ENCODE measurements at places on chromosomes 13 and 19. TPM values are rescaled to one million over a fixed set of nuclear protein-coding genes. Genes with fewer than 3 reads are reported as not detected.
A peak's percentile ranks its signal among the peaks of the same experiment; 100 is the strongest.

DNA sequence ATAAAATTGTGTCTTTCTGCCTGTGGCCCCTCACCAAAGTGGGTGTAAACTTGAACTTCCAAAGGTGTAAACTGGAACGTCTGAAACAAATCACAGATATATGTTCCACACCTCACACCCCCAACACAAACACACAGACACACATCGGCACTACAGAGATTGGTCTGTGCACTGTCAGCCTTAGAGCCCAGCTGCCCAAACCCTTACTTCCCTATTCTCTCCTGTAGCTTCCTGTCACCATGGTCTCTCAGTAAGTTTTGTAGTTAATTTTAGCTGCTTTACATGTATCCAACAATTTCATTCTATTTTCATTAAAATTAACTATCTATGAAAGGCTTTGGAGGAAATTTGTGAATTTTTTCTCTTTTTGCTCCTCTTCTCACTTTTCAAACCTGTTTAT is 5.4 kb downstream of the TM9SF2 start:
- H3K36me3 ChIP-seq: peaks cover 15% of the 10 kb centered on the region
- H3K27me3 ChIP-seq: no peaks in the 10 kb centered on the region
- H3K4me1 ChIP-seq: peaks cover 65% of the 10 kb centered on the region
- H3K4me3 ChIP-seq: no peak overlapping the region
- no peak overlapping the region for H3K27ac ChIP-seq

IL11 gene
- total RNA-seq: 0.27 TPM

- H3K27me3 ChIP-seq: no peaks in the 10 kb centered on the region
- H3K4me3 ChIP-seq: peak overlapping the region; percentile 59
- peak overlapping the region; percentile 38 for H3K27ac ChIP-seq
- H3K36me3 ChIP-seq: no peaks in the 10 kb centered on the region
Measured at GRCh38 chr19:49889687-49890348, 6.9 kb downstream of the IL4I1 start.

SYCN gene
- not detected for total RNA-seq

GRCh38 chr13:23160638-23161480 is 19.9 kb upstream of the SGCG start:
- no peaks in the 10 kb centered on the region for H3K4me1 ChIP-seq
- H3K27ac ChIP-seq: no peak overlapping the region
- H3K36me3 ChIP-seq: no peaks in the 10 kb centered on the region
- DNase-seq: no peak
- H3K4me3 ChIP-seq: no peak overlapping the region

CASP14 gene
- not detected for total RNA-seq

DNA sequence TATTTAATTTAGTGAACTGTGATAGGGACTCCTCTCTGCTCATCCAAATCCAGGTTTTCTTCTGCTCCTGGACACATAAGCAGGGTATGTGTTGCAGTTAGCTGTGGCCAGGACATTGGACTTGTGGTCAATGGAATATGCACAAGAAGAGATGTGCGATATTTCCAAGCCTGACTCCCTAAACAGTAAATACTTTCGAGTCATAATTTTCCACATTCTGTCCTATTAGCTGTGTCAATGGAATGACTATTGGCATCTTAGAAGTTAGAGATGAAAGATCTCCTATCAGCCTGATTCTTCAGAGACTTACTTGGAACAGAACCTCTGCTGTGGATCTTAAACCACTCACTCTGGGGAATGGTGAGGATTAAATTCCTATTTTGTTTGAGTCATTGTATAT is 771.0 kb downstream of the EFNB2 start:
- no peak for DNase-seq
- H3K4me1 ChIP-seq: no peaks in the 10 kb centered on the region
- no peaks in the 10 kb centered on the region for H3K27me3 ChIP-seq
- H3K27ac ChIP-seq: no peak overlapping the region

GRCh38 chr19:48591021-48591420 is 15.5 kb upstream of the SPACA4 start:
- DNase-seq: no peak
- H3K36me3 ChIP-seq: no peaks in the 10 kb centered on the region
- H3K27me3 ChIP-seq: no peaks in the 10 kb centered on the region
- no peak overlapping the region for H3K4me3 ChIP-seq
- H3K4me1 ChIP-seq: peaks cover 6% of the 10 kb centered on the region

NLRP9 gene
- total RNA-seq: not detected

- no peak overlapping the region for H3K27ac ChIP-seq
- H3K36me3 ChIP-seq: no peaks in the 10 kb centered on the region
- no peaks in the 10 kb centered on the region for H3K27me3 ChIP-seq
- no peak overlapping the region for H3K4me3 ChIP-seq
- peaks cover 29% of the 10 kb centered on the region for H3K4me1 ChIP-seq
Measured at GRCh38 chr19:48726556-48726955, 7.0 kb upstream of the MAMSTR start.

DNA sequence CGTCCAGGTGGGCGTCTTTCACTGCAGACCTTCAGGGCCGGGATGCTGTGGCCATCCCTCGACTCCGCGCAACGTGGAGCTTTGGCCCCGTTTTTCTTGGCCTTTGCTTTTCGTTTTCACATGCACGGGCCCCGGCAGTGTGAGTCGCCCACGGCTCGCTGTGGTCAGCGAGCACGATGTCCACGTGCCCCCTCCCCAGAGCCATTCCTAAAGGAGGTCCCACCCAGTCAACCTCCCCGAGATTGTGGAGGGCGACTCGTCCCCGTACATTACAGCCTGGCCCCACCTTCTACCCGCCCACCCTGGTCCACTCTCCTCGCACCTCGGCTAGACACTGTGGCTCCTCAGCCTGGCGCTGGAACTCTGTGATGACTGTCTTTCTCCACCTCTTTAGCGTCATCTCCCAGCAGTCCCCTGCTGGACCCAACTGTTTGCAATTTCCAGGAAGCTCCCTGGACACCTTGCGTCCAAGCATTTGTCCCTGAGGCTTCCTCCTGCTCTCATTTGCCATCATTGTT is 405 bp downstream of the ZNF446 start:
- no peaks in the 10 kb centered on the region for H3K27me3 ChIP-seq
- H3K27ac ChIP-seq: peak overlapping the region; percentile 95
- H3K4me3 ChIP-seq: peak overlapping the region; percentile 75
- peaks cover 15% of the 10 kb centered on the region for H3K4me1 ChIP-seq
- peaks cover 17% of the 10 kb centered on the region for H3K36me3 ChIP-seq
- no peak for DNase-seq

DNA sequence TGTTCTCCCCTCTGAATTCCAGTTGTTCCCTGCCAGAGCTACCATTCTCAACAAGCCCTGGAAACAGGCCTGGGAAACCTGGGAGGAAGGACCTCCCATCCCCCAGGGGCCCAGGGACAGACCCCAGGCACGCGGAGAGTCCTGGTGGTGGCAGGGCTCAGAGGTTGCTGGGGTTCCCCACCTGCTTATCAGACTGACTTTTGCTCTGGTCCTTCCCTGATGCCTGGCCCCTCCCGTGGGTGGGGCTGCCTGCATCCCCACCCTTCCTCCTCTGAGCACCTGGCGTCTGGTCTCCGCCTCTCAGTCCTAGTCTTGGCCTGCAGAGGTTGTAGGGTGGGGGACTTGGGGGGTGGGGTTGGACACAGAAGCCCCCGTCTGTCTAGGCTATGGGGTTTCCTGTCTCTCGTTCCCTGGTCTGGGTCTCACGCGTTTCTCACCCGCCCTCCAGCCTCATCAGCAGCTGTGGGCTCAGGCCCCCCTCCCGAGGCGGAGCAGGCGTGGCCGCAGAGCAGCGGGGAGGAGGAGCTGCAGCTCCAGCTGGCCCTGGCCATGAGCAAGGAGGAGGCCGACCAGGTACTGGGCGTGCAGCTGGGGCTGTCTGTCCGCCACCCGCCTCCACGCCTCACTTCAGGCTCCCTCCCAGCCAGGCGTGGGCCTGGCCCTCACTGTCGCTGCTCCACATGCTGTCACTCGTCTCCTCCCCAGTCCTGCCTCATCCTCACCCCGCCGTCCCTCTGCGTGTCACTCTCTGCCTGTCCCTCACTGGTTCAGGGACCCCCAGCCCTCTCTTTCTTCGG is 13.6 kb downstream of the EPN1 start:
- no peak overlapping the region for H3K4me3 ChIP-seq
- H3K27ac ChIP-seq: no peak overlapping the region

DNA sequence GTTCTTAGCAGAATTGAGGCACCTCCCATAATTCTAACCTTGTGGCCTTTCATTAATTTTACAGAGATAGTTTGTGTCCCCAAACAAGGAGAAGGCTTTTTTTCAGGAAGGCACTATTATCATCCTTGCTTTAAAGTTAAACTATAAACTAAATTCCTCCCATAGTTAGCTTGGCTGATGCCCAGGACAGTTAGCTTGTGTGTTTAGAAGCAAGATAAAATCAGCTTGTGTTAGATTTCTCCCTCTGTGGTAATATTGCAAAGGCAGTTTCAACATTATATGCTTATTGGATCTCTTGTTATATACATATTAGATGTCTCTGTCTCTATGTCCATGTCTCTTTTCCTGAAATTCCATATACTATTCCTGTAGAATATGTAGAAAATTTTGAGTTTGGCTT is 342.7 kb downstream of the TBC1D4 start:
- no peak overlapping the region for H3K4me3 ChIP-seq
- no peaks in the 10 kb centered on the region for H3K27me3 ChIP-seq
- no peaks in the 10 kb centered on the region for H3K36me3 ChIP-seq
- DNase-seq: no peak
- H3K27ac ChIP-seq: no peak overlapping the region
- no peaks in the 10 kb centered on the region for H3K4me1 ChIP-seq

DNA sequence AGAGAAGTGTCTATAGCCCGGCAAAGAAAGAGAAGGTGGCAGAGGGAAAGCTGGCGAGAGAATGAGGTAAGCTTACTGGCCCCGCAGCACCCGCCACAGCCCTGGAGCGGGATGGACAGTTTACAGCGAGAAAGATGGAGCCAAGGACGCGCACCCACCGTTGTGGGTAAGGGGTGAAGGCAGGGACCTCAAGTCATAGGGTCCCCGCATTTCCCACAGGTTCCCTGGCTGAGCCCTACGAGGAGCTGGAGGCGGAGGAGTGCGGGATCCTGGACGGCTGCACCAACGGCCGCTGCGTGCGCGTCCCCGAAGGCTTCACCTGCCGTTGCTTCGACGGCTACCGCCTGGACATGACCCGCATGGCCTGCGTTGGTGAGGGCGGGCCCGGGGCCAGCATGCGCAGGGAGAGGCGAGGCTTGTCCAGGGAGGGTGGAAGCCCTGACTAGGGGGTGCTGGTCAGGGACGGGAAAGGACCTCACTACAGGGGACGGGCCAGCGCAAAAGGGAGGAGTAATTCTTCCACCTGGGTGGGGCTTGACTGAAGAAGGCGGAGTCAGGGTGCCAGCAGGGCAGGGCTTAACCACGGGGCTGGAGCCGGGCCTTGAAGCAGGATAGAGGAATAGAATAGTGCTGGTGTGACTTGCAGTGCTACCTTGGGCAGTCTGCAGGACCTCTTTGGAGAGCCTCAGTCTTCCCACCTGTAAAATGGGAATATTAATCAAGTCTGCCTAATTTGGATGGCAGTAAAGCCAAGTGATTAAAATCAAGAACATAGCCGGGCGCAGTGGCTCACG is 26.5 kb downstream of the LTBP4 start:
- no peaks in the 10 kb centered on the region for H3K36me3 ChIP-seq
- no peak overlapping the region for H3K27ac ChIP-seq
- H3K27me3 ChIP-seq: no peaks in the 10 kb centered on the region
- H3K4me1 ChIP-seq: no peaks in the 10 kb centered on the region
- no peak for DNase-seq

DNA sequence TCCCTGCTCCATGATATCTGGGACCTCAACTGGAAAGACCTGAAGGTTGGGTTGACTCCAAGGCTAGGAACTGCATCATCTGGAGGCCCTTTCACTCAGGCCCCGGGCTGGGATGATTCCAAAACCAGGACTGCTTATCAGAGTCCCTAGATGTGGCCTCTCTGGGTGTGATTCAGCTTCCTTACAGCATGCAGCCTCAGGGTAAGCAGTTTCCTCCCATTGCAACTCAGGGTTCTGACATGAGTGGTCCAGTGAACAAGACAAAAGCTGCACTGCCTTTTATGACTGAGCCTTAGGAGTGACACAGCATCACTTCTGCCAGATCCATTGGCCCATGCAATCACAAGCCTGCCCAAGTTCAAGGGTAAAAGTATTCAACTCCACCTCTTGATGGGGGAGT is 502.8 kb downstream of the COG6 start:
- no peaks in the 10 kb centered on the region for H3K27me3 ChIP-seq
- H3K4me1 ChIP-seq: no peaks in the 10 kb centered on the region
- no peak overlapping the region for H3K27ac ChIP-seq

- H3K4me1 ChIP-seq: no peaks in the 10 kb centered on the region
- H3K36me3 ChIP-seq: peaks cover 54% of the 10 kb centered on the region
- DNase-seq: no peak
- H3K27me3 ChIP-seq: no peaks in the 10 kb centered on the region
- H3K4me3 ChIP-seq: no peak overlapping the region
Measured at GRCh38 chr19:47084879-47085439, 28.6 kb downstream of the ZC3H4 start.

- no peaks in the 10 kb centered on the region for H3K27me3 ChIP-seq
- no peak for DNase-seq
- H3K4me3 ChIP-seq: no peak overlapping the region
- H3K36me3 ChIP-seq: no peaks in the 10 kb centered on the region
Measured at GRCh38 chr13:36880961-36881360, 39.1 kb downstream of the SMAD9 start.

All from CD8-positive, alpha-beta memory T cell (primary cell).